ENCODE measurements at places on chromosomes 7 and 10. TPM values are rescaled to one million over a fixed set of nuclear protein-coding genes. Genes with fewer than 3 reads are reported as not detected.

DNA sequence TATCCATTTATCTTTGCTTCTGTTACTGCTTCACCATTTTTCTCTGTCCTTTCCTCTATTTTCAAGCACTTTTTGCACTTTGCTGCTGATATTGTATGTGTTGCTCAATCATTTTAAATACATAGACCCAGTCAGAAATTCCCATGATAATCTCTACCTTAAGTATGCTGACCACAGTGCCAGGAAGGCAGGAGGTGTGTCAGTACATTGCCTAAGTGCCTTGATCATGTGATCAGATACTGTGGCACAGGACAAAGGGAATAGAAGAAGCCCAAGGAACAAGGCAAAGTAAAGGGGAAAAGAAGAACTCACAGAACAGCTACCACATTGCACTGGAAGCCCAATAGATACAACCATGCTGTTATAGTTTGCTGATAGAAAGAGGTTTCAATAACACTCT is 53.7 kb upstream of the CD36 start:
- H3K27me3 ChIP-seq = no peaks in the 10 kb centered on the region
- H3K27ac ChIP-seq = no peak overlapping the region
- H3K4me1 ChIP-seq = peaks cover 33% of the 10 kb centered on the region
- no peaks in the 10 kb centered on the region for H3K36me3 ChIP-seq
- no peak overlapping the region for H3K4me3 ChIP-seq

DNA sequence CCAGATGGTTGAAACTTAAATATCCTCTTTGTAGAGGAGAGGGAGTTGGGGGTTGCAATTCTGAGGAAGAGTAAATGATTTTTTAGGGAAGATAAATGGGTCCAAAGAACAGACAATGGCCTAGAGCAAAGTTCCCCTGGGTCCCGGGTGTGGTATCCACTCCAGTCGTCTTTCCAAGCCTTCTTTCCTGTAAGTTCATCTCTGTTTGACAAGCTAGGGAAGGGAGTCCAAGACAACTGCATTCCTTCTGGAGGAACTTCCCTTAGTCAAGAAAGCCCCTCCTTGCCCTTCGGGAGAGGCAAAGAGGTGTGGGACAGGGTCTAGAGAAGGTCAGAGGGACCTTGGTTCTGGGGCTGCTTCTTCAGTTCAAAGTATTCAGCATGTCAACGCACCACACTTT is 33.4 kb downstream of the C10orf71 start:
- no peaks in the 10 kb centered on the region for H3K36me3 ChIP-seq
- no peak overlapping the region for H3K4me3 ChIP-seq
- no peak for DNase-seq
- no peaks in the 10 kb centered on the region for H3K4me1 ChIP-seq
- H3K27ac ChIP-seq = no peak overlapping the region

DNA sequence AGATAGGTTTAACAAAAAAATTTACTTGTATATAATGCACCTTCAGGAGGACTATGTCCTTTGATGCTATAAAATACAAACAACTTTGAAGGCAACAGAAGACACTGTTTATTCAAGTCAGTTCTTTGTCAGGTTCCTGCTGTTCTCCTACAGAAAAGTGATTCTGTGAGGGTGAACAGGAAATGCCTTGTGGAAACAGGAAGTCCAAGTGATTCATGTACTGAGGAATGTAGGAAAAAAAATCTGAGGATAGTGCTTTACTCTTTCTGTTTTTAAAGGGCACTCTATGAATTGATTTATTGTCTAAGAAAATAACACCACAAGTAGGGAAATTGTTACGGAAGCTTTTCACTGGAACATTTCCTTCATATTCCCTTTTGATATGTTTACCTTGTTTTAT is 171.9 kb downstream of the HDAC9 start:
- H3K27ac ChIP-seq = no peak overlapping the region
- H3K36me3 ChIP-seq = peaks cover 12% of the 10 kb centered on the region
- H3K4me1 ChIP-seq = no peaks in the 10 kb centered on the region
- peak; percentile 86 for DNase-seq
- no peaks in the 10 kb centered on the region for H3K27me3 ChIP-seq

- DNase-seq = no peak
- H3K27ac ChIP-seq = no peak overlapping the region
- no peak overlapping the region for H3K4me3 ChIP-seq
- H3K4me1 ChIP-seq = no peaks in the 10 kb centered on the region
Observed at GRCh38 chr10:45255706-45256105, 59.7 kb downstream of the OR13A1 start.

- no peak overlapping the region for H3K4me3 ChIP-seq
- no peak overlapping the region for H3K27ac ChIP-seq
- H3K36me3 ChIP-seq = no peaks in the 10 kb centered on the region
- H3K27me3 ChIP-seq = peaks cover 100% of the 10 kb centered on the region
Observed at GRCh38 chr7:157017149-157017548, 6.7 kb upstream of the MNX1 start.

GRCh38 chr10:109427411-109427810 is 495.9 kb downstream of the XPNPEP1 start:
- no peaks in the 10 kb centered on the region for H3K4me1 ChIP-seq
- H3K4me3 ChIP-seq = no peak overlapping the region

- no peaks in the 10 kb centered on the region for H3K27me3 ChIP-seq
- no peak overlapping the region for H3K27ac ChIP-seq
- no peaks in the 10 kb centered on the region for H3K4me1 ChIP-seq
- H3K36me3 ChIP-seq = no peaks in the 10 kb centered on the region
- H3K4me3 ChIP-seq = no peak overlapping the region
Observed at GRCh38 chr10:17756557-17757217, 4.7 kb downstream of the TMEM236 start.

GRCh38 chr7:76231071-76231470 is 29.4 kb downstream of the SRRM3 start:
- H3K4me3 ChIP-seq = no peak overlapping the region
- no peaks in the 10 kb centered on the region for H3K4me1 ChIP-seq
- DNase-seq = no peak
- no peaks in the 10 kb centered on the region for H3K36me3 ChIP-seq
- H3K27ac ChIP-seq = no peak overlapping the region

- H3K4me3 ChIP-seq = no peak overlapping the region
- DNase-seq = no peak
- H3K27ac ChIP-seq = no peak overlapping the region
- no peaks in the 10 kb centered on the region for H3K36me3 ChIP-seq
- no peaks in the 10 kb centered on the region for H3K4me1 ChIP-seq
- H3K27me3 ChIP-seq = no peaks in the 10 kb centered on the region
Observed at GRCh38 chr7:101104193-101104713, 19.0 kb downstream of the TRIM56 start.

- H3K36me3 ChIP-seq = no peaks in the 10 kb centered on the region
- no peak overlapping the region for H3K27ac ChIP-seq
- peaks cover 4% of the 10 kb centered on the region for H3K4me1 ChIP-seq
- H3K27me3 ChIP-seq = no peaks in the 10 kb centered on the region
Observed at GRCh38 chr10:123526356-123527064, 139.6 kb upstream of the GPR26 start.

DNA sequence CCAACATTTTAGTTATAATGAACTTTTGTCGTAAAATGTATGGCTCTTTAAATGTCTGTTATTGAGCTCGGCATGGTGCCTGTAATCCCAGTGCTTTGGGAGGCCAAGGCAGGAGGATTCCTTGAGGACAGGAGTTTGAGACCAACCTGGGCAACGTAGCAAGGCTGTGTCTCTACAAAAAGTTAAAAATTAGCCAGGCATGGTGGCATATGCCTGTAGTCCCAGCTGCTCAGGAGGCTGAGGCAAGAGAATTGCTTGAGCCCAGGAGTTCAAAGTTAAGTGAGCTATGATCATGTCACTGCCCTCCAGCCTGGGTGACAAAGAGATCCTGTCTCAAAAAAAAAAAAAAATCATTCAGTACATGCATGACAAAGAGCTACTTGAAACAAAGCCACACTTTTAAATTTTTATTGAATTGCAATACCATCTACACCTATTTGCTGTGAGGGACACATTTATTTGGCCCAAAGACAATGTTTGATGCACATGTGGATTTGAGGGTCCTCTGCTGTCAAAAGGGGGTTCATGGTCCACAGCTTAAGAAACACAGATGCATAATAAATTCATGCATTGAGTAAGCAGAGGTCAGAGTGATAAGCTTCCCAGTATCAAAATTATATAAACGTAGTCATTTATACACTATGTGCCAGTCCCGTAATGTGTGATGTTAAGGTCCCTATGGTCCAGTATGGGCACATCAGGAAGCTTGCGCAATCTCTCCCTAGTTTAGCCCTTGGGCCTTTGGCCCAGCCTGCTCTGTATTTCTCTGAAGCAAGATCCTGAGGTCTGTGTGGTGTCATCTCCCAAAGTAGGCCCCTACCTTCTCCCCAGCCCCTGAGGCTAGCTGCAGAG is 4.4 kb upstream of the MALSU1 start:
- no peak overlapping the region for H3K4me3 ChIP-seq
- H3K27me3 ChIP-seq = no peaks in the 10 kb centered on the region
- no peak for DNase-seq
- H3K27ac ChIP-seq = no peak overlapping the region
- H3K36me3 ChIP-seq = no peaks in the 10 kb centered on the region

GRCh38 chr7:23333671-23334246 is 34.6 kb downstream of the MALSU1 start:
- no peaks in the 10 kb centered on the region for H3K27me3 ChIP-seq
- H3K36me3 ChIP-seq = peaks cover 47% of the 10 kb centered on the region
- no peak overlapping the region for H3K27ac ChIP-seq
- peak; percentile 88 for DNase-seq

DNA sequence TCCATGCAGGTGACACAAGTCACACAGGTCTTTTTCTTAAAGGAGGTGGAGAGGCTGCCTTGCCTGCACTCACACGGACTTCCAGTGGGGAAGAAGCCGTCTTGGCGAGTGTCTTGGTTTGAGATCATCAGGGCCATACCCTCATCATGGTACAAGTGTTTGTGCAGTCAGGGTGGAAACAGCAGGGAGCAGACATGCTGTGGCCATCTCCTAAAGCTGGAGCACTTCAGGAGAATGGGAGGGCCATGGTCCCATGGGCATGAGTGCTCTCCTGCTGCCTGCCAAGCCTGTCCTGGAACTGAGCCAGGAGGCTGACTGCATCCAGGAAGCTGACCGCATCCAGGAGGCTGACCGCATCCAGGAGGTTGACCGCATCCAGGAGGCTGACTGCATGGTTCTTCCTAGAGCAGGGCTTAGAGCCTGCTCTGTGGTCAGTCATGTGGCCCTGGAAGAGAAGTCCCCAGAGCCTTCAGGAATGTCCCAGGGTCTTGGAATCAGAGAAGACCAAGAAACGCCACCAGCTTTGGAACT is 98.4 kb downstream of the ADARB2 start:
- no peak overlapping the region for H3K4me3 ChIP-seq
- H3K27me3 ChIP-seq = no peaks in the 10 kb centered on the region
- H3K4me1 ChIP-seq = no peaks in the 10 kb centered on the region
- DNase-seq = no peak
- no peak overlapping the region for H3K27ac ChIP-seq
- no peaks in the 10 kb centered on the region for H3K36me3 ChIP-seq

DNA sequence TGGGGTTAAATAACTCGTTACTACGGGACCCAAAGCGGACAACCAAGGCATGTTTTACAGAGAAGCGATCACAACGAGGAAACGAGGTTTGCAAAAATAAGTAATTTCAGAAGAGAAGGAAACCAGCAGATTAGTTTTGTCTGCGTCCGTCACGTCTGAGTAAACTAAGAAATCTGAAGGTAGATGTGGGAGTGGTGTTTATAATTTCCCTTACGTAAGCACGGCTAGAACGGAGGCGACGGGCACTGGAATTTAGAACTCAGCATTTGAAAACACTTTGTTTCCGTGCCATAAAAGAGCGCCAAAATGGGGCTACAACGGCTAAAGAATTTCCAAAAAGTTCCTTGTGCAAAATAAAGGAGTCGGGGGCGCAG is 718 bp upstream of the UMAD1 start:
- no peak overlapping the region for H3K27ac ChIP-seq
- peak; percentile 24 for DNase-seq
- no peaks in the 10 kb centered on the region for H3K27me3 ChIP-seq
- peak overlapping the region; percentile 60 for H3K4me3 ChIP-seq

PDLIM1 gene
- total RNA-seq = 96.3 TPM

AOC1 gene
- total RNA-seq = not detected

ENTPD1 gene
- total RNA-seq = 1.1 TPM

ATP6V0E2 gene
- total RNA-seq = 220 TPM

MUC3A gene
- total RNA-seq = not detected

MYO1G gene
- total RNA-seq = 0.21 TPM

NXPH1 gene
- total RNA-seq = 0.95 TPM

All from cardiac muscle cell (in vitro differentiated cells and primary cell).